Stimulated activated naive CD8-positive, alpha-beta T cell treated with anti-CD3 and anti-CD28 coated beads, Interleukin-15, amount 100 ng/mL, for 72 hours (primary cell): ENCODE measurements at places on chromosomes 4 and X.
A peak's percentile ranks its signal among the peaks of the same experiment; 100 is the strongest.

GRCh38 chr4:168630445-168631187, 133.8 kb downstream of the PALLD start:
- DNase-seq, result no peak

DNA sequence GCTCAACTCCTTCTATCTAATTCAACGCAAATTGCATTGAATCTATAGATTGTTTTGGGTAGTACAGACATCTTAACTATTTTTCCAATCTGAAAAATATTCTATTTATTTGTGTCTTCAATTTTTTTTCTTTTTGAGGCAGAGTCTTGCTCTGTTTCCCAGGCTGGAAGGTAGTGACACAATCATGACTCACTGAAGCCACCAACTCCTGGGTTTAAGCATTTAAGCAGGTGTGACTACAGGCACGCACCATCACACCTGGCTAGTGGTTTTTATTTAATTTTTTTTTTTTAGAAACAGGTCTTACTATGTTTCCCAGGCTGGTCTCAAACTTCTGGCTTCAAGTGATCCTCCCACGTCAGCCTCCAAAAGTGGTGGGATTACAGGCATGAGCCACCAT, 98.3 kb downstream of the GK start:
- no peak for DNase-seq

- DNase-seq, result no peak
Measured at GRCh38 chrX:83169683-83170082, 338.4 kb upstream of the POU3F4 start.

GRCh38 chr4:80875642-80876041, 154.9 kb upstream of the BMP3 start:
- no peak for DNase-seq

- no peak for DNase-seq
Measured at GRCh38 chr4:108700081-108700757, 49.8 kb downstream of the OSTC start.

GRCh38 chr4:144739511-144740033, 93.6 kb downstream of the HHIP start:
- DNase-seq, result no peak

- DNase-seq, result no peak
Measured at GRCh38 chrX:98409867-98410266, 1526.2 kb downstream of the RPA4 start.

DNA sequence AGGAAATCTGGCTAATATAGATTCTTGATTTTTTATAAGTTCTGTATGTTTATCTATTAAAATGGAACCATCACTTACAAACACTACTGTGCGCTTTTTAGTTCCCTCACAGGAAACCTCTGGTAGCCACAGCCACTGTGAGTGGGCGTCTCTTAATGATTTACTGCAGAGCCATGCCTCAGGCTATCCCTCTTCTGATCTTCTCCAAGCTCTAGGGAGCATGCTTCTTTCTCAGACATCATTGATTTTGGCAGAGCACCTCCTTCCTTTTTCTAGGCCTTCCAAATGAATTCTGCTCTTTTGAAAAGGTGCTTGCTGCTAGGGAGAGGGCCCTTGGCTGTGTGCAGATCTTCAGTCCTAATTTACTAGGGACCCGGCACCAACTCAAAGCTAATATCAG, 61.1 kb upstream of the STS start:
- no peak for DNase-seq

GRCh38 chrX:53441531-53442321, 7.6 kb upstream of the HSD17B10 start:
- peak; percentile 71 for DNase-seq

DNA sequence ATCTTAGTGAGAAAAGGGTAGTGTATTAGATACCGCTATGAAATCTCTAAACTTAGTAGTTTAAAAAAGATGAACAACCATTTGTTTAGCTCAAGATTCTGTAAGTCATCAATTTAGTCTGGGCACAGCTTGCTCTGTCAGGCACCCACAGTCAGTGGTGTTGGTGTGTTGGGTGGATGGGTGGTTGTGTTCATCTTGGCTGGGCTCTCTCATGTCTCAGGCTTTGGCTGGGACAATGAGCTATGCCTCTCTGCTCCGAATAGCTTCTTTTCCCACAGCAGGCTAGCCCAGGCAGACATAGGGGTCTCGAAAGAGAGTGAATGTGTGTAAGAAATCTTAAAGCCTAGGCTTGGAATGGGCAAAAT, 127.0 kb upstream of the GATB start:
- no peak for DNase-seq

DNA sequence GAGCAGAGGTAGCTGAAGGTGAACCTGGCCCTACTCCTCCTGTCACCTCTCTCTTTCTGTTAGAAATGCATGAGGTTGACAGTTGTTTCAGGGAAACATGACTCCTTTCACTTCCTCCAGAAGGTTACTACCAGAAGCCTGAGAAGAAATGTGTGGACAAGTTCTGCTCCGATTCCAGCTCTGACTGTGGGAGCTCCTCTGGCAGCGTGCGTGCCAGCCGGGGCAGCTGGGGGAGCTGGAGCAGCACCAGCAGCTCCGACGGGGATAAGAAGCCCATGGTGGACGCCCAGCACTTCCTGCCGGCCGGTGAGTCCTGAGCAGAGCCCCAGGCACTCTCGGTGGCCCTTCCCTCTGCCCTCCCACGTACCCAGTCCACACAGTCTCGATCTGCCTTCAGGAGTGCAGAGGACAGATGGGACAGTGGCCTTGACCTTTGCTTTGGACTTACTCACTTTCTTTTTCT, 61.3 kb upstream of the TLR2 start:
- DNase-seq, result no peak

- no peak for DNase-seq
Measured at GRCh38 chr4:33616121-33616520, 2628.2 kb downstream of the ARAP2 start.

GRCh38 chrX:47093248-47093647, 15.0 kb downstream of the RGN start:
- no peak for DNase-seq

DNA sequence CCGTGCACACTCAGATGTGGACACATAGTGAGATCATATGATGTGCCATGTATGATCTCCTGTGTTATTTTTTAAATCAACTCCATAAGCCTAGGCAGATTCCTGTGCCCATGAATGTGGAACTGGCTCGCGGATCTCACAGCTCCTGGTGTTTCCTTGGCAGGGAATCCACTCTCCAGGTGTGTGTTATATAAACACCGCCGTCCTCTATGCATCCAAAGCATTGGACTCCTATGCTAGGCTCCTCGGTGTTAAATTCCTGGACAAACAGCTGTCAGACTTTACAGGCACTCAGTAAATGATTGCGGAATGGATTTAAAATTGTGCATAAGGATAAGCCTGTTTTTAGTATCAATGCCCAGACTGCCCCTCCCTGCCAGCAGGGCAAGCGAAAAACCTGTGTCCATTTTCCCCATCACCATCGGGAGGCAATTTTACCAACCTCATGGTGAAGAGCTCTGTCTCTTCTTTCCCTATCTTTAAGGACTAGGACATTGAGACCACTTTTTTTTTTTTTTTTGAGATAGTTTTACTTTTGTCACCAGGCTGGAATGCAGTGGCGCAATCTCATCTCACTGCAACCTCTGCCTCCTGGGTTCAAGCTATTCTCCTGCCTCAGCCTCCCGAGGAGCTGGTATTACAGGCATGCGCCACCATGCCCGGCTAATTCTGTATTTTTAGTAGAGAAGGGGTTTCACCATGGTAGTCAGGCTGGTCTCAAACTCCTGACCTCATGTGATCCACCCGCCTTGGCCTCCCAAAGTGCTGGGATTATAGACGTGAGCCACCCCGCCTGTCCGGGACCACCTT, 23.6 kb upstream of the GPR78 start:
- no peak for DNase-seq

GRCh38 chr4:24881508-24882196, 31.2 kb downstream of the CCDC149 start:
- DNase-seq, result no peak

- no peak for DNase-seq
Measured at GRCh38 chrX:136750364-136750763, 30.4 kb downstream of the ARHGEF6 start.

DNA sequence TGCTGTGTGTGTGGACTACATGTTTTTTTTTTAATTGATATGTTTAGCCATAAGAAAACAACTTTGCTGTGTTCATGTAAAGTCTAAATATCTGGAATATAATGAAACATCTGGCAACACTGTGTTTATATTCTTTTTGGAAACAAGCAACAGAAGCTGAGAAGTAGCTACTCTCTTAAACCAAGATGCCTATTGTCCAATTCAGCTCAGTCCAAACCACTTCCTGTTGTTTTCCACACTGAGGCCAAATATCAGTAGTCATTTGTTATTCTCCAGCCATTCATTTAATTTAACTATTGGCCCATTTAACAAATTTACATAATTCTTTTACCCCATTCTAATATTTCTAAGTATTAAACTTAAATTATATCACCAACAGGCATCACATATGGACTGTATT, 903.0 kb upstream of the SLIT2 start:
- DNase-seq, result no peak

DNA sequence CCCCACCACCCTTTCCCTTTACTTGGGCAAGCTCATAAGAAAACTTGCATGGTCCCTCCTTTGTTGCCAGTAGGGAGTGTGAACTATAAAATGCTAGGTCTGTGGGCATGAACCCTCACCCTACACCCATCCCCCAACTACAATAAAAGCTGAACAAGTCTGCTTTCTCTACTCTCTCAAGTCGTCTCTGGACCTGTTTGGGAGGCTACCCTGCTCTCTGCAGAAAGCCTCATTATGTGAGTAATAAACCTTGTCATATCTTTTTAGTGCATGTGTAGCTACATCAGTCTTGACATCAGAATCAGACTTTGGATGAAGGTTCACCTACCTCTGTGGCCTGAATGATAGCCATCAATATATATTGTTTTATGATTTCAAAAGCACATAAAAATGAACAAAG, 155.4 kb upstream of the FAM241A start:
- no peak for DNase-seq

DNA sequence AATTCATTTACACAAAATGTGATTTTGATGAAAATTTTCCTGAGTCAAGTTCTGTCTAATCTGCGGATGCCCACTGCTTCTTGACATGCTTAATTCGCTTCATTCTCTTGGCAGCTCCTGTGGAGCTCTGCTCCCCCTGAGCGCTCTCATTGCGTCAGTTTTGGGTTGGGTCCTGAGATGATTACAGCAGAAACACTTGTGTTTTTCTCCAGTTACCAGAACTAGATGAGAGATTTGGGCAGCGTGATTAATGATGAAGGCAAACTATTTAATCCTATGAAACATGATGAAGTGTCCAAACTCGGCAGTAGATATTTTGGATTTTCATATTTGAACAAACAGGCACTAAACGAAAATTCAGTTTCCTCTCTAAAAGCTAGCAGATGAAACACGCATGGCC, 4.2 kb upstream of the CXCL1 start:
- no peak for DNase-seq

DNA sequence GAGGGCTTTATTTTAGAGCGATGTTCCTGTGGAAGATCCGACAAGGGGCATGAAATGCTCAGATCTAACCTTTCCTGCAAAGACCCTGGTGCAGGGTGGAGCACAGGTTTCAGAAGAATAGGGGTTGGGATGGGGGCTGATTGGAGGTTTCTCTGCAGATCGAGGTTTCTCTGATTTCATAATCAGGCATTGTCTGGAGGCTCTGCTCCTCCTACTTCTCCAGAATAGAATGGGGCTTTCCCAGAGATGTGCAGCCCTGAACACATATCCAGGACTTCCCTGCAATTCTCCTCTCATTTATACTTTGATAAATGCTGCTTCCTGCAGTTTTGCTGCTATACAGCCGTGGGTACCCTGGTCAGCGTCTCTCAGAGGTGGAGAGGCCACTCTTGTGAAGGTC, 397.6 kb upstream of the BOD1L1 start:
- no peak for DNase-seq

DNA sequence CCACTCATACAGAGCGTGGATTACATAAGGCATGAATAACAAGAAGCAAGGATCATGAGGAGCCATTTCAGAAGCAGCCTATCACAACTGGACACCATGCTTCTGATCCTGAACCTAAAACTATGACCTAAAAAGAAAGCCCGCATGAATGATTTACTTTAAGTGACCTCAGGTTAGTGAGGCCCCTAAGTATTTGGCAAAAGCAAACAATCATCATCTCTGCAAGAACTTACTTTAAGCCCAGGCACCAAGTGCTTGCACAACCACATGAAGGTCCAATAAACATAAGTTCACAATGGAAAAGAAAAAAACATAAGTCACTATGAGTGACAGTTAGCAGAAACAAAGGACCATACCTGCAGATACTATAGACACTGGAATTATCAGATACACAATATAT, 7.9 kb upstream of the MBTPS2 start:
- no peak for DNase-seq

DNA sequence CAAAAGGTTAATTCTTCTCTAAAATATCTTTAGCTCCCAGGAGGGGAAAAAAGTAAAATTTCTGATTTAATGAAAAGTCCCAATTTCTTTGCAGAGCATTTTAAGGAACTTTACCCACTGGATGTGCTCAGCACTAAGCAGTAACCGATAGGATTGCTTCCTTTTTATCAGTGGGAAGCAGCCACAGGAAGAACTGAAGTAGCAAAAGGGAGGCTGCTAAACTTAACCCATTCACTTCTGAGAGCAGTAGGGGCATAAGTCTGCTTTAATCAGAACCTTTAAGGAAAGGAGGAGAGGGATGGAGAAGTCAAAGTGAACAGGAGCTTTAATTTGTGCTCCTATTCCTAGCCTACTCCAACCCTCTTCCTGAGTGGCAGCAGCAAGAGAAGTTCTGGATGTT, at the start of gene F8:
F8 (minus strand) TSS at position 139 of the 400 bp plus-strand sequence. CDS start 171 bp downstream, outside the sequence.
- no peak for DNase-seq

- DNase-seq, result no peak
Measured at GRCh38 chr4:98452091-98452490, 190.9 kb downstream of the RAP1GDS1 start.

DNA sequence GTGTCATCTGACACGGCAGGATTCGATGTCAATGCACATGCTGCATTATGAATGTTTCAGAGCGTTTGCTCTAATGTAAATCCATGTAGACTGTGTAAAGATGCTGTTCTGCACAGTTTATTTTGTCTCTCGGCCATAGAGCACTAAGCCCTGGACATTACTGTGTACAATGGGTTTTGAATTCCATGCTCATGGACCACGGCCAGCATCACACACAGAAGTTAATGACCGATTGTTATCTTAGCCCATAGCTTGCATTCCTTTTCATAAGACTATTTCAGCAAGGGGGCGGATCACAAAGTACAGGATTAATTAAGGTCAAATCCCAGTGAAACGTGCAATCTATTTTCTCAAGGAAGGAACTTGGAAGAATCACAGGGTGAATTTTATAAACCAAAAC, 286.1 kb upstream of the TENM3 start:
- DNase-seq, result no peak

DNA sequence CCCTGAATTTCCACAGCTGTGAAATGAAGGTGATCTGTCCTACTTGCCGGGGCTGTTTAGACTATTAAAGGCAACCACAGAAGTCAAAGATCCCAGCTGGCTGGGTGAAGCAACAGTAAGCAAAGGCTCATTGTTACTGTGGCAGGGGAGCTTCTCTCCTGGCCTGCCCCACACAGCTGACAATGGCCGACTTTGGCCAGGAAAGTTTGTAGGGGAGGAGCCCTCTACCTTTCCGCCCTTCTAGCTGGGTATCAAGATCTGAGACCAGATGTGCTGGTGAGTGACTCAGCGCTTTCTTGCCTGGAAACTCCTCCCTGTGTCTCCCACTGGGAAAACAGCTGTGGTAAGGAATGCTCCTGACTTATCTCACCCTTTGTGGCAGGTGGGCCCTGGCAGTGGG, 21.1 kb downstream of the RASSF6 start:
- DNase-seq, result no peak

- DNase-seq, result no peak
Measured at GRCh38 chr4:102356562-102357202, 11.4 kb upstream of the SLC39A8 start.
